Activated T-cell treated with anti-CD3 and anti-CD28 coated beads, Interleukin-2, amount 50 U/mL, for 72 hours (primary cell): ENCODE measurements at places on chromosomes 2 and 18.

DNA sequence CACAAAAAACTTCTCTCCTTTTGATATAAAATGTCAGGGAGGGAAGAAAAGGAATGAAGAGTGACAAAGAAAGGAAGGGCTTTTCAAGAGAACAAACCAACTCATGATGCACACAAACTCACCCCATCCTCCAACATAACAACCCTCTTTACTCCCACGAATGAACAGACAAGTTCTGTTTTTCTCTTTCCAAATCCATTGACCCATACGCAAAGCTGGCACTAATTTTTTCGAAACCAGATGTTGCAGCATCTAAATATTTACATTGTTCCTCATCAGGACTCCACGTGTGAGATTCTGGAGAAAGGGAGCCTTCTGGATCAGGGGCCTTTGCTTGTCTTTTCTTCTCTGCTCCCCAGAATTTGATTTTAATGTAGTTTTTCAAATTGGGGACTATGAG is 143.3 kb upstream of the BCL2L11 start:
- DNase-seq, result no peak

GRCh38 chr2:105183555-105184323 is 57.8 kb upstream of the GPR45 start:
- DNase-seq, result no peak

GRCh38 chr2:101958061-101958460 is 33.7 kb upstream of the IL1R2 start:
- DNase-seq, result no peak

DNA sequence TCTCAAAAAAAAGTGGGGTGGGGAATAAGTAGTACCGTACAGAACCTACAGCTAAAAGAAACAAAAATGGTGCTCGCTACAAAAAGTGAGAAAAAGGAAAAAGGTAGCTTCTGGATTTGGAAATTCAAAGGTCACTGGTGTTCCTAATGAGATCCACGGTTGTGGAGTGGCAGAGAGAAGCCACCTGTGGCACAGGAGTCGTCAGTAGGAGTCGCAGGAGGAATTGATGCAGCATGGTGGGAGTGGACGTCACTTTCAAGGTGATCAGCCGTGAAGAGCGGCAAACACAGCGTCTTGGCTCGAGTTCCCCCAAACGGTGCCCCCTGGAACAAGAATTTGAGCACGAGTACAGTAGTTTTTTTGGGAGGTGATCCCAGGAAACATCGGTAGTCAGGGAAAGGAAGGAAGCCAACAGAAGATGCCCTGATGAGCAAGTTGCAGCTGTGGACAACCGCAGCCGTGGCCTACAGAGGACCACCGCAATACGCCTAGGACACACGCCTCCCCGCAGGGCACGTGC is 1.4 kb upstream of the TTL start:
- no peak for DNase-seq

GRCh38 chr18:55239740-55240139 is 280.5 kb upstream of the CCDC68 start:
- no peak for DNase-seq
